ENCODE measurements at places on chromosomes 12 and 14.

GRCh38 chr14:99424306-99424877, 56.3 kb downstream of the SETD3 start:
- DNase-seq: no peak

DNA sequence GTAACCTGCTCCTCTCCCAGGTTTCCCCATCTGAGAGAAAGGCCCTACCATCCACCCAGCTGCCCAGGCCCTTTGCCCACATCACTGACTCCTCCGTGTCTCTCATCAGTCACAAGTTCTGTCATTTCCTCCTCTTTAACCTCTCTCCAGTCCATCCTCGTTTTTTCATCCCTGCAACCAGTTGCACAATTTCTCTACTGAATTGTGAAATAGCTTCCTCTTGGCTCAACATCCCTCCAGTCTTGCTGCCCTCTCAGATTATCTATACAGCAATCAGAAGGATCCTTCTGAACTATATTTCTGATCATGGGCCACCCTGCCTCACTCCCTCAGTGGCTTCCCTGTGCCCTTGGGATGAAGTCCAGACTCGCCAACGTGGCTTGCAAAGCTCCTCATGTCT, 6.8 kb downstream of the FAM161B start:
- peak; percentile 81 for DNase-seq

GRCh38 chr12:90959032-90959431, 4.1 kb upstream of the CCER1 start:
- DNase-seq: no peak

DNA sequence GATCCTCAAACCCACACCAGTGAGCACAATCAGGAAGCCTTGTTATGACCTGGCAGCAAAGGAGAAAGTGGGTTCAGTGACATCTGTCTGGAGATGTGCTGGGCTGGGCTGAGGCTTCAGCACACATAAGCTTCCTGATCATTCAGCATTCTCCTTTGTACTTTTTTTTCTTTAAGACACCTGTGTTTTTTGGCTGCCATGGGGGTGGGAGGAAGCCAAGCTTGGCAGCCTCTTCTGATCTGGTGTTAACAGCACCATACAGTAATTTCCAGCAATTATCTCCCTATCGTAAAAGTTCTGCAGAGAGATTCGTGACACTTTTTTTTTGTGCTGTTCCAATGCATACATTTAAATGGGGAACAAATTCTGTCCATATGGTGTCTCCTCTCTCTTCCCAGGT, 38.9 kb upstream of the RASSF3 start:
- no peak for DNase-seq

DNA sequence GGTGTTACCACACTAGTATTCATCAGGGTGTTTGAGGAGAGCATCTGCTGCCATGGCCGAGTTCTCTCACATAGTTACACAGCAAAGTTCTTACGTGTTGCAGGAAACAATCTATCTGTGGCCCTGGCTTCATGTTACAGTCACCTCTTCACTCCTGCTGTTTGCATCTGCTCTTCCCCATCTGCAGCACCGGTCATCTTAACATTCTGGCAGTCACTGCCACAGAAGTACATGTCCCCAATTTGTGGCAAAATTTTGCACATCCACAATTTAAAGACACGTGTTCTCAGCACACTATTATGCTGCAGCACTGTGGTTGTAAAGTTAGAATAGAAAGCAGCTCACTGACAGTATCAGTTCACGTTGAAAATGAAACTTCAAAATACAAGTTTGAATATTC, 23.2 kb downstream of the MAPK1IP1L start:
- no peak for DNase-seq

GRCh38 chr12:71702590-71702989, 16.7 kb downstream of the TMEM19 start:
- DNase-seq: no peak

GRCh38 chr12:24173067-24173466, 223.6 kb upstream of the SOX5 start:
- no peak for DNase-seq

GRCh38 chr12:71046215-71046614, 111.6 kb downstream of the TSPAN8 start:
- no peak for DNase-seq

- no peak for DNase-seq
Observed at GRCh38 chr12:44573723-44574122, 302.4 kb downstream of the NELL2 start.

DNA sequence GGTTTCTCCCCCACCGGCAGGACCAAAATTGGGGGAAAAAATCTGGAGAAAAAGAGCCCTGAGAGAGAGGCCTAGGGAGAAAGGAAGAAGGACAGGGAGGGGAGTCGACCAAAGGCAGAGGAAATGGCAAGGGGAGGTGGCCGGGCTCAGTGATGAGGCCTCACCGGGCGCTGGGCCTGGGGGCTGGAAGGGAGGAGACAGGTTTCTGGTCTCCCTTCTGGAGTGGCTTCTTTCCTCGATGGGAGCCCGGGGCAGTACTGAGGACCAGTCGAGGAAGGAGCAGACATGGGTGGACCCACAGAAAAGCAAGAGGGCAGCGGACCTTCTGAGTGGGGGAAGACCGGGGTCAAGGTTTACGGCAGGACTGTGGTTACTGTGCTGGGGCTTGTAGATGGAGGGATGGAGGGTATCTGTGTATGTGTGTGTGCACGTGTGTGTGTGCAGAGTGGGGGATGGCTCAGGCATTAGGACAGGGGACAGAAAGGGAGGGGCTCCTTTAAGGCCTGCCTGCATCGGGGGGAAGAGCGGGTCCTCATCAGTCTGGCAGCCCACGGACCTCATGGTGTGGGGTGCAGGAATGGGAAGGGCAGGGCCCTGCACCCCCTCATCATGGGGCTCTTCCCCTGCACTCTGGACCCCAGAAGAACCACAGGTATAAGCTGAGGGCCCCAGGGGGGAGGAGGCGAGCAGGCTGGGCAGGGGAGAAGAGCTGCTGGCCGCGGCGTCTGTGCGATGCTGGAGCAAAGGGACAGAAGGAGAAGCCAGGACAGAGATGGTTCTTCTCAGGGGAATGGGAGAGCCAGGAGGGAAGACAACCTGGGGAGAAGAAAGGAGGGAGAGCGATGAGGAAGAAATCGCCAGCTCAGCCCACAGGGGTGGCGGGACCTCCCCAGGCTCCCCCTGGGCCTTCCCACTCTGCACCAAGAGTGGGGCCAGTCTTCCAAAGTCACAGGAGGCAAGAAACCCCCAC, 15.1 kb upstream of the RPLP0 start:
- DNase-seq: no peak

GRCh38 chr12:103387385-103387784, 108.4 kb downstream of the C12orf42 start:
- DNase-seq: no peak

- no peak for DNase-seq
Observed at GRCh38 chr14:89827265-89827664, 127.3 kb downstream of the EFCAB11 start.

- no peak for DNase-seq
Observed at GRCh38 chr14:103890052-103890371, 38.2 kb upstream of the TDRD9 start.

- no peak for DNase-seq
Observed at GRCh38 chr14:26621364-26621763, 23.5 kb upstream of the NOVA1 start.

GRCh38 chr12:7101047-7101693, 7.8 kb downstream of the C1RL start:
- DNase-seq: no peak

DNA sequence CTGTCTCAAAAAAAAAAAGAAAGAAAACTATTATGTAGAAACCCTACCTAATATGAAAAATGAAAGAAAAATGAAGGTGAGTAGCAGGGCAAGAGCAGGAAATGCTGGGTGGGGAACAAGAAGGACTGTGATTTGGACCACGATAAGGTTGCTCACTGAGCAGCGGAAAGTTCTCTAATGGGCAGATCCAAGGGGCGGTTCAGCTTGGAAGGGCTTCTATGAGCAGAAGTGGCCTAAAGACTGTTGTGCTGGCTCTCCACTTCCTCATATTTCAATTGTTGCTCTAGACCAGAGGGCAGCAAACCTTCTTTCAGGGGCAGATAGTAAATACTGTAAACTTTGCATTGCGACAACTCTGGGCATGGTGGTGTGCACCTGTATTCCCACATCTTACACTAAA, 16.3 kb upstream of the NFYB start:
- DNase-seq: no peak

- DNase-seq: peak; percentile 63
Observed at GRCh38 chr12:116818341-116818856, 62.8 kb downstream of the HRK start.

DNA sequence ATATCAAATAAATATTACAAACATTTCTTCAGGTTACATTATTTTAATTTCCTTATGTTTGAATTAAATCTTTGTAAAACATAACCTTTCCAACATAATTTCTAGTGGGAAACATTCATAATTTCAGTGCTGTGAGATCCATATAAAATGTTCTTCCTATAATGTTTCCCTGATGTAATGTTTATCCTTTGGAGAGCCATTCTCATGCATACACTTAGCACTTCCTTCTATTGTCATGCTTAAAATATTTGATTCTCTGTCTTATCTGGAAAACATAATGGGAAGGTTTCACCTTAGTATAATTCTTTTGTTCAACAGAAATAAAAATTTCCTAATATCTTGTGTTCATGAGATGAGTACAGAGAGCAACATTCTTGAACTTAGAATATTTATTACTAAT, 472.5 kb downstream of the ADAMTS20 start:
- no peak for DNase-seq

GRCh38 chr14:89205137-89205740, 211.8 kb downstream of the FOXN3 start:
- DNase-seq: no peak

DNA sequence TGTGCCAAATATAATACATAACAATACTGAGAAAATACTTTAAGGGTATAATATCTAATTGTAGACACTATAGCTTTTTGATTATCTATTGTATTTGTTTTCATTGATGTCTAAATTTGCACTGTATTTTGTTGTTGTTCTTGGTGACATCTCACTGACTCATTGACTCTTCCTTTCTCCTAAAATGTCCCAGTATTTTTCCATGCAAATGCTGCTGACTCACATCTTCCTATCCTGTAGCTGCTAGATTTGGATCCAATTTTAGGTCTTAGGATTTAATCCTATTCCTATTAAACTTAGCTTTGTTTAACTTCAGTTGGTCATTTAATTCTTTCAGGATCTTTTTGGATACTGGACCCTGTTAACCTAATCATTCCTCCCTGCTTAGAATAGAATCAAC, 148.5 kb downstream of the TMTC2 start:
- DNase-seq: no peak

GRCh38 chr14:61125041-61125866, 144.2 kb downstream of the SLC38A6 start:
- no peak for DNase-seq

DNA sequence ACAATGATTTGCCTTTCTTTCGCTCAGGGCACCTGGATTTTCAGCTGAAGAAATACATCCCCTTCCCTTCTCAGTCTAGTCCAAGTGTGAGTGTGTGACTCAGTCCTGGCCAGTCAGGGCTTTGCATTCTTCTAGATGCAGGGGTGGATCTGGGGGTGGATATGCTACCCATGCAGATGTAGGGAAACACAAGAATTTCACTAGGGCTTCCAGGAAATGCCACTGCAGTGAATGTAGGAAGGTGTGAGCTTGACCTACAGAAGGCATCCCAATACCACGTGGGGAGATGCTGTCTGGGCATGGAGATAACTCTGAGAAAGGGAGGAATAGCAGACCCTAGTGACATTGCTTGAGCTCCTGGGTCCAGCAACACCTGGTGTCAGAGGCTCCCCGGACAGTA, 404.2 kb downstream of the GLT1D1 start:
- DNase-seq: no peak
